ENCODE measurements at places on chromosomes 2 and 18. TPM values are rescaled to one million over a fixed set of nuclear protein-coding genes. Genes with fewer than 3 reads are reported as not detected.

- DNase-seq = no peak
Observed at GRCh38 chr2:150517951-150518680, 30.6 kb upstream of the RND3 start.

Gene TTC39C
- total RNA-seq = 87.7 TPM

GRCh38 chr2:199392363-199392762 lies 65.4 kb downstream of the SATB2 start:
- no peak for DNase-seq

- DNase-seq = no peak
Observed at GRCh38 chr2:85582492-85582891, 1.7 kb upstream of the VAMP5 start.

GRCh38 chr18:23938901-23939341 lies 75.6 kb upstream of the TTC39C start:
- no peak for DNase-seq

DNA sequence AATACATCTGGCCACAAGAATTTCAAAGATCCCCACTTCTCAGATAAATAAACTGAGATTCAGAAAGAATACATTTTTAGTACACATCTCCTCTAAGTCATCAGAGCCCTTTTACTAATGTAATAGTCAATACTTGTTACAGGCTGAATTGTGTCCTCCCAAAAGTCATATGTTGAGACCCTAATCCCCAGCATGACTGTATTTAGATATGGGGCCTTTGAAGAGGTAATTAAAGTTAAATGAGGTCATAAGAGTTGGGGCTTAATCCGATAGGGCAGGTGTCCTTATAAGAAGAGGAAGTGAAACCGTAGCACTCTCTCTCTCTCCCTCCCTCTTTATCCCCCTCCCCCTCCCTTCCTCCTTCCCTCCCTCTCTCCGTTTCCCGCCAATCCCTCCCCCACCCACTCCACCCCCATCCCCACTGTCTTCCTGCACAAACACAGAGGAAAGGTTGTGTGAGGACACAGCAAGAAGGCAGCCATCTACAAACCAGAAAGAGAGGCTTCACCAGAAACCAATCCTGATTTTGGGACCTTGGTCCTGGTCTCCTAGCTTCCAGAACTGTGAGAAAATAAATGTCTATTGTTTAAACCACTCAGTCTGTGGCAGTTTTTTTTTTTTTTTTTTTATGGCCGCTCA lies 66.6 kb upstream of the ZNF397 start:
- no peak for DNase-seq

Gene KCNE4
- not detected for total RNA-seq

- no peak for DNase-seq
Observed at GRCh38 chr18:777021-777420, 35.0 kb downstream of the YES1 start.

- DNase-seq = no peak
Observed at GRCh38 chr18:46660957-46661749, 4.1 kb upstream of the LOXHD1 start.

GRCh38 chr2:105935063-105935462 lies 190.4 kb downstream of the NCK2 start:
- DNase-seq = no peak

DNA sequence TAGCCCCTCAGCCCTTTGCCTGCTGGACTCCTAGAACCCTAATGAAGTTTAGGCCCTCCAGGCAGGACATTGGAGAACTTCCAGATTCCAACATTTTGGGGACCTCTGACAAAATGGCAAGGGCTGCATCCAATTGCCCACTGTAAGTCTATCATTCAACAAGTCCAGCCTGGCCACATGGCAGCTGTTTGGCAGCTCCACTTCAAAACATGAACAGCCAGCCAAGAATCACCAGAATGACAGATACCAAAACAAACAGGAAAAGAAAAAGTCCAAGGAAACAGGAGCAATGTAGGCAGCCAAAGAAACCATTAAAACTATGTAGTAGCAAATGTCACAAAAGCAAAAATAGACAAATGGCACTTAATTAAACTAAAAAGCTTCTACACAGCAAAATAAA lies 25.5 kb downstream of the SLC4A5 start:
- DNase-seq = no peak

All from naive thymus-derived CD4-positive, alpha-beta T cell (primary cell).